ENCODE measurements at places on chromosomes 3 and 15.

- no peak for DNase-seq
Observed at GRCh38 chr3:113832477-113833164, 6.0 kb upstream of the GRAMD1C start.

DNA sequence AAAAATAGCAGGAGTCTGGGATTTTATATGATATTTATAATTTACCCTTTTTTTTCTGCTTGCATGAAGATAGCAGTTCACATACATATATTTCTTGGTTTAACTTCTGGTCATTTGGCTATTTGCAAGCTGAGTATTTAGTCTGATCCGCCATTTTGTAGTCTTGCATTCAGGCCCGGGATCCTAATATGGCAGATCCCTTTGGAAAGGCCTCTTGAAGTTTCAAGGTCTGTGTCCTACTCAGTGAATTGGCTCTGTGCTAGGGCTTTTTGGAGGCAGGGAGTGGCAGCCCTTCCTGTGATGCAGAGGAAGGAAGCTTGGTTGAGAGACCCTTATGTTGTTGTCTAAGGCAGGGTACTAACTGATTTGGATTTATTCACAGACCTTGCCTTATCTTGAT, 2.9 kb downstream of the SNRPN start:
- no peak for DNase-seq

- no peak for DNase-seq
Observed at GRCh38 chr3:71031914-71032521, 551.5 kb downstream of the FOXP1 start.

- no peak for DNase-seq
Observed at GRCh38 chr3:188944108-188944507, 227.7 kb upstream of the TPRG1 start.

GRCh38 chr15:44722011-44722410, 10.7 kb downstream of the B2M start:
- no peak for DNase-seq

DNA sequence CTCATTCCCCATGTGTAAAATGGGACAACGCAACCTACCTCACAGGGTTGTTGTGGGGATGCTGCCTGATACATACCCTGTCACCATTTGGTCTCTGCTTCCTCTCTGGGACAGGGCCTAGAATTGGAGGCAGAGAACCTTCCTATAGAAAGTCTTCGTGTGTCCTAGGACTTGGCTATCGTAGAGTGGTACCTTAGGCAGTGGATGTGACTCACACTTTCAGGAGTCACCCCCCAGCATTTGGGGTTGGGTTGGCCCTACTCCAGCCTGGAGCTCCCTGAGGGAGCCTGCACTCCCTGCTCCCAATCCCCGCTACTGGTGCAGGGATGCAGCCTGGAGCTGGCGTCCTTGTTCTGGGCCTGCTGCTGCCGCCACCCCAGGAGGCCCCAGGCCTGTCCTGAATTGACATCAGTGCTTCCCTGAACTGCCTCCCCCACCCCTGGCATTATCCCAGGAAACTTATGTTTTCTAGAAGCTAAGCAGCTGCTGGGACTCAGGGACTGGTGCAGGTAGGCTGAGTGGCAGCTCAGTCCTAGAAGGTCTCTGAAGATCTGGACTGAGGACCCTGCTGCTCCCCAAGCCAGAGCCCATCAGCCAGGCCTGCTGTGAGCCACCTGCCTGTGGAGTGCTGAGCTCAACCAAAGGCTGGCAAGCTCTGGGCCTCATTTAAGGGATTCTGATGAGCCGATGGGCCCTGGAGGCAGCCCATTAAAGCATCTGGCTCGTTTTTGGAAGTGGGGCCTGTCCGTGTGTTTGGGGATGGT, 9.9 kb downstream of the C15orf39 start:
- no peak for DNase-seq

- DNase-seq: no peak
Observed at GRCh38 chr3:143167969-143168854, 48.6 kb downstream of the CHST2 start.

- no peak for DNase-seq
Observed at GRCh38 chr15:73065114-73065513, 12.9 kb downstream of the NEO1 start.

DNA sequence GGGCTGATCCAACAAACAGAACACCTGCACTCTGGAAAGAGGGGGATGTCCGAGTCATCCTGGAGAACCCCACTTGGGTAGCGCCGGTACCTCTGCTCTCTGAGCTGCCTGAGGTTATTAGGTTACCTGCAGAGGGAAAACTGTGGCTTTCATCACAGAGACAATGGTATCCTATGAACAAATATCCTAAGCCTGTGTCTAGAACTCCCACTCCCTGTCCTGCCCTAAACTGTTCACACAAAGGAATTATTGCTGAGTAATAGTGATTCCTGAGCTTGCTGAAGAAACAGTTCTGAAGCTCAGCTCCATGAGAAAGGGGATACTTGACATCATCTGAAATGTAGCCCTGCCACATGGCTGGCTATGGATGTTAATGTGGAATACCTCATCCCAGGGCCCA, 31.9 kb upstream of the WNT5A start:
- no peak for DNase-seq

DNA sequence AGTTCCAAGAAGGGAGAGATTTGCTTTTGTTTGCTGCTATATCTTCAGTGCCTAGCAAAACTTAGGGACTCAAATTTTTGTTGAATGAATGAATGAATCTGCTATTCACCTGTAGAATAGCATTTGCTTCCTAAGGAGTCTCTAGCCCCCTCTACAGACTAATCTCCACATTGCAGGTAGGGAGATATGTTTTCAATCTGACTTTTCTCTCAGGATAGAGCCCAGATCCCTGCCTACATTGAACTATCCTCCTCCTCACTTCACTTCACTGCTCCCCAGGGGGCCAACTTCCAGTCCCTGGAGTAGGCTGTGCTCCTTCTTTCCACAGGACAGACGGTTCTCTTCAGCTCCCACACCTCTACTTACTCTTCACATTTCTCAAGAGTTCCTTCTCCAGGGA, 81.9 kb upstream of the PTX3 start:
- DNase-seq: no peak

DNA sequence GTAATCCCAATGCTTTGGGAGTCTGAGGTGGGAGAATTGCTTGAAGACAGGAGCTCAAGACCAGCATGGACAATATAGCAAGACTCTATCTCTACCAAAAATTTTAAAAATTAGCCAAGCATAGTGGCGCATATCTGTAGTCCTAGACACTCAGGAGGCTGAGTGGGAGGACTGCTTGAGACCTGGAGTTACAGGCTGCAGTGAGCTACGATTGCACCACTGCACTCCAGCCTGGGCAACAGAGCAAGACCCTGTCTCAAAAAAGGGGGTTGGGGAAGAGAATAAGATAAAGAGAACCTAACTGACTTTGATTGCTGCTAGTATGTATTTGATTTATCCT, 755 bp downstream of the CD200R1 start:
- DNase-seq: no peak

DNA sequence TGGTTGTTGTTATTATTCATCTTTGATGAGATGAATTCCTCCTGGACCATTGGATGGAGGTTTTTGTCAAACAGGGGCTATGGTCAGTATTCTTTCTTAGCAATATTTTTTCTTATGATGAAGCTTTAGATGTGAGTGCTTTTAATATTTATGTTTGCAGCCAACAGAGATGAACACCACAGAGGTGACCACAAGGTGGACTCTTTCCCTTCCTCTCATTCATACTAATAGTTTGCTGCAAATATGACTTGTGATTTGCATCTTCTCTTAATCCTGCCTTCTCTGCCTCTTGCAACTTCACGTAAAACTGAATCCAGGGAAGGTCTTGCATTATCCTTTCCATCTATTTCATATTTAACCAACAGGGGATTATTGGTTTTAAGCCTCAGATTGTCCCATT, 473.1 kb upstream of the UBE2E2 start:
- no peak for DNase-seq

GRCh38 chr3:100260081-100260684, 609 bp upstream of the TBC1D23 start:
- DNase-seq: peak; percentile 80

GRCh38 chr15:52082197-52083036, 30.2 kb downstream of the BCL2L10 start:
- DNase-seq: no peak

DNA sequence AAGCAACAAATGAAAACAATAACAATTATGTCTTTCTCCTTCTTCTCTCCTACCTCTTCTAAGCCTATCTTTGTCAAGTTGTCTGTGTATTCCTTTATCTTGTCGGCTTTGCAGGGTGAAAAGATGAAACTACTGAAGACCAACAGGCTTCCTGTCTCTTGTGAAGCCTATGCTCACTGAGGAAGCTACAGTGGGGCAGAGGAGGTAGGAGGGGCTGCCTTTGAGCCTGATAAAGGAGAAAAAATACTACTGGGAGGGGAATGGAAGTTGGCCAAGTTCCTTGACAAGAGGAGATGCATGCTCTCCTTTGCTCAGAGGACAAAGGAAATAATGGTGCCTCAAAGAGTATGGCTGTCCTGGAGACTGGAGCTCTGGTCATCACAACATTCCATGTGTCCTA, 92.0 kb downstream of the IGSF11 start:
- DNase-seq: no peak

DNA sequence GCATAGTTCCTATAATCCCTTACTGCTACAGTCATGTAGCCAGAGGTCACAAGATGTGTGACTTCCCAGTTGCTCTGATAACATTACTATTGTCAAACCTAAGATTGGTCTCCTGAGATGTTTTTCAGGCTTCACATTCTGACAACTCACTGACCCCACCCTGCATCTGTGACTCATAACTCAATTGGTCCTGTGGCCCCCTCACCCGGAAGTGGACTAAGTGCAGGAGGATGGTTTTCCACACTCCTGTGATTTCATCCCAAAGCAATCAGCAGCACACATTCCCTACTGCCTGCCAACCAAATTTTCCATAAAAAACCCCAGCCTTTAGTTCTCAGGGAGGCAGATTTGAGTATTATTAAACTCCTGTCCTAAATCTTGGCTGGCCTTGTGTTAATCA, 564.9 kb upstream of the ZNF385D start:
- DNase-seq: no peak

GRCh38 chr15:57563416-57563815, 28.3 kb upstream of the MYZAP start:
- no peak for DNase-seq

GRCh38 chr3:10387881-10388609, 67.1 kb upstream of the SEC13 start:
- DNase-seq: no peak

DNA sequence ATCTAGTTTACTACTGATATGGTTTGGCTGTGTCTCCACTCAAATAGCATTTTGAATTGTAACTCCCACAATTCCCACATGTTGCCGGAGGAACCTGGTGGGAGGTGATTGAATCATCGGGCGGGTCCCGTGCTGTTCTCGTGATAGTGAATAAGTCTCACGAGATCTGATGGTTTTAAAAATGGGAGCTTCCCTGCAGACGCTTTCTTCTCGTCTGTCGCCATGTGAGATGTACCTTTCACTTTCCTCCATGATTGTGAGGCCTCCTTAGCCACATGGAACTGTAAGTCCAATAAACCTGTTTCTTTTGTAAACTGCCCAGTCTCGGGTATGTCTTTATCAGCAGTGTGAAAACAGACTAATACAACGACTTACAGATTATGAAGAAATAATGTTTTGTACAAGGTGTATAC, 35.6 kb upstream of the PYDC2 start:
- DNase-seq: no peak

DNA sequence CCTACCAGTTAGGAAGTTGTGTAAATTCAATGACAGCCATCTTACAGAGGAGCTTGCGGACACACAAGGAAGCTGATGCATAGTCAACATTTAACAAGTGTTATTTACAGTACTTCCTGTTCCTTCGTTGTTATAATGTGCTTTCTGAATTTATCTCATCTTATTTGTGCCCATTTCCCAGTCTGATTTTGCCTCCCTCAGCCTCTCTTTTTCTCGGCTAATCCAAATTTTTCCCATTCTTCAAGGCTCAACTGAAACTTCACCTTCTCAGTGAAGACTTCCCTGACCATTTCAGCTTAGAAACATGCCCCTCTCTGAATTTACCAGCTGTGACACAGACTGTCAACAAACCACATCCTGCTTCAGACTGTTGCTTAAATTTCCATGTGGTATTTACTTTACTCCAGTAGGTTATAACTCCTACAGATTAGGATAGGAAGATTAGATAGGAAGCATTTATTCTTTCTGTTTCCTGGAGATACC, 55.7 kb upstream of the CP start:
- DNase-seq: no peak

GRCh38 chr15:67945951-67946700, 106.3 kb upstream of the RNU6-1 start:
- DNase-seq: no peak

GRCh38 chr15:36960947-36961227, 139.5 kb downstream of the MEIS2 start:
- DNase-seq: no peak

GRCh38 chr3:106485802-106486201, 617.0 kb upstream of the CBLB start:
- DNase-seq: no peak

GRCh38 chr3:116148881-116149851, 296.1 kb downstream of the LSAMP start:
- no peak for DNase-seq

DNA sequence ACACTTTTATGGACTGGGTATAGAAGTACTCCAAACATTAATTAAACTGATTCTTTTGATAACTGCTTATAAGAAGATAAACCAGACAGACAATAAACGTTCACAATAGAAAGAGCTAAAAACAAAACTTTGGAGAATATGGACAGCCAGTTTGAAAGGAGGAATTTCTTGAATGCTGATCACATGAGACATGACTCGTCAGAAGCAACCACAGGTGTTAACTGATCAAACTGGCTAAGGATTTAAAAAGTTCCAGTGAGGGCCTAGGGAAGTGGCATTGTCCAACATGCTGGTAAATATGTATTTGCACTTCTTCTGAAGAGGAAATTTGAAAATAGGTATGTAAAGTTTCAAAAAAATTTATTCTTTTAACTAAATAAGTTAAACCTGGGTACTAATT, 29.4 kb upstream of the AP3B2 start:
- DNase-seq: no peak

- DNase-seq: no peak
Observed at GRCh38 chr15:69561071-69561784, 108.6 kb downstream of the RPLP1 start.

GRCh38 chr3:113251817-113252216, 40.5 kb downstream of the BOC start:
- no peak for DNase-seq

GRCh38 chr15:92636401-92636907, 19.1 kb downstream of the FAM174B start:
- no peak for DNase-seq

DNA sequence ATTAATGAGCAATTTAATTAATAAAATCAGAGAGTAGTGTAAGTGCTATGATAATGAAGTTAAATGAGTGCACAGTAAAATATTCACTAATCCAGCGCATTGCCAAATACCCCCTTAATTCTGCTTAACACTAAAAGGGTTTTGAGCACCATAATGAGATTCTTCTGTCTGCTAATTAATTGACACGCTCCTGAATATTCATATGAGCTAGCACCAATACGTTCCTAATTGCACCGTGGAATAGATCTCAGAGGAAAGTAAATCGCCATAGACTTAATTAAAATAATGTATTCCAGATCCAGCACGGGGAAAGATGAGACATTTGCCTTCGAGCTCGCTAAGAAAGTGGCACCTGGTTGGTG, 9.6 kb upstream of the FOXB1 start:
- no peak for DNase-seq

All from right forelimb (tissue), 1 donor.